ENCODE measurements at places on chromosomes 7 and 10.

DNA sequence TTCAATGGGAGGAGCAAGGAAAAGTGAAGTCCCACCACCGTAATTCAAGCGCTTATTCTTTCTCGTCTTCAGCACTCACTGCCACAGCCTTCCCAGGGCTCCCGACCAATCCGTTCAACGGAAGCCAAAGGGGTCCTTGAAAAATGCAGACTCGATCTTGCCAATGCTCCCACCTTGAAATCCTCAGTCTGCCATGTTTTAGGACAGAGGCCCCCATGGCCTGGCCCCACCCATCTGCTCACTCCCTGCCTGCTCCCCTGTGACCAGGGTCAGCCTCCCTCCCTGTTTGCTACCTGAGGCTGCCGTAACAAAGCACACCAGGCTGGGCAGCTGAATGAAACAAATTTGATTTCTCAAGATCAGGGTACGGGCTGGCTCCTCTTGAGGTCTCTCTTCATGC is 3.0 kb upstream of the DNAAF5 start:
- no peak for DNase-seq

- no peak for DNase-seq
Measured at GRCh38 chr10:65231148-65231547, 1694.7 kb upstream of the LRRTM3 start.

DNA sequence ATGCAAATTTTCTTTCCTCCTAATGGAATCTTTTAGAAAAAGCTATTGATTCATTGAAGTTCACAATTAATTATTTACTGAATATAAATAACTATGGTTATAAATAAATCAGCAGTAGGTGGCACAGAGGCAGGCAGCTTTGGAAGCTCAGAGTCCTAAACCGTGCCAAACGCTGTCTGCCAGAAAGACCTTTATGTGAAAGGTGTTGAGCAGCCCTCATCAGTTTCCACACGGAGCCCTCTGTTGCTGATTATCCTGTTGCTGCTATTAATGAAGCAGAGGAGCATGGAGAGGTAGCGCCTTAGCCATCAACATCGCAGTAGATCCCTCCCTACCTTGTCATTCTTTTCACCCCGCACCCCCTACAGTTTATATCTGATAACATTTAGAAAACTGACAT is 51.0 kb downstream of the RTKN2 start:
- no peak for DNase-seq

DNA sequence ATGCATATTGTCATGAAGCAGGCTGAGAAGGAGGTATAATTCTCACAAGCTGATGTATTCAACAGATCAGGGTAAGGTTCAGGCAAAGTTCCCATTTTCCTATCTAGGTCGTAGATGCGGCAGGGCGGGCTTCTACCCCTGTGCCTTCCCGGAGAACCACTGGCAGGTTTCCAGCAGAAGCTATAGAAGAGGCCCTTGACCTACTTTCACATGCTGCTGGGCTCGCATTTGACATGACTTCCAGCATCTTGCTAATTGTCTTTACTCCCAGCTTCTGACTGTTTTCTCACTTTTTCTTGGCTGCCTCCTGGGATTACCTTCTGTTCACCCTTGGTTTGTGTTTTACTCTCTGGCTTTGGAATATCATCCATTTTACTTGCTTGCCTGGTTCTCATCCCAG is 32.6 kb upstream of the ORC5 start:
- DNase-seq = no peak

DNA sequence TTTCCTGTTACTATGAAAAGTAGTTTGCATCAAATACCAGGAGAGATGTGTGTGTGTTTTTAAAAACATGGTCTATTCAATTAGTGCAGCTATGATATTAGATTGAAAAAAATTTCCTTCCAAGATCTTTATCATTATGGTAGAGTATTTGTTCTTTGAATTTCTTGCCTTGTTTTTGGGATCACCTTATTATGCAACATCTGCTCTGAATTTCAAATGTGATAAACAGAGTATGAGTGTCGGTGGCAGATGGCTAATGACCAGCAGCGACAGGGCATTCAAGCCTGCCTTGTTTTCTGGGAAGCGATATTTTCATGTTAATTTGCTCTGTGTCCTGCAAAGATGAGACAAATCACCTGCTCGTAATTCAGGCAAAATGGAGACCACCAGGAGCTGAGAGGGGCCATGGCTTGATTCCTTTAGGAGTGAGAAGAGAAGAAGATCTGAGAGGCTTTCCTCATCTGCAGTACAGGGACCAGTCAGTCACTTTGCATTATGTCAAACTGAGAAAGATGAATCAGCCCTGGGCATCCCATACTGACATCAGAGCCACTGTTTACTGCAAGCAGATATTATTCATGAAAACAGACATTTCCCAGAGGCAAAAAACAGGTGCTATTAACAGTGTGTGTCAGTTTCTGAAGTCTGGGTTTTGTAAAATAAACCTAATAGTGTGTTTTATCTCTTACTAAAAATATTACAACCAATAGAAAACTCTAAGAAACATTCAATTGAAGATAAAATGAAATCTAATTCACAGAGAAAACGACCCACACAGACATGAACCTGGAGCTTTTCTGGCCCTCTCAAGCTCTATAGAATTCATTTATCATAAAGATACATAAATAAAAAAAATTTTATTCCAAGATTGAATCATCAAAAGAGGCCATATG is 67.6 kb downstream of the CDK6 start:
- peak; percentile 47 for DNase-seq
